ENCODE measurements at places on chromosomes 3 and 15.

DNA sequence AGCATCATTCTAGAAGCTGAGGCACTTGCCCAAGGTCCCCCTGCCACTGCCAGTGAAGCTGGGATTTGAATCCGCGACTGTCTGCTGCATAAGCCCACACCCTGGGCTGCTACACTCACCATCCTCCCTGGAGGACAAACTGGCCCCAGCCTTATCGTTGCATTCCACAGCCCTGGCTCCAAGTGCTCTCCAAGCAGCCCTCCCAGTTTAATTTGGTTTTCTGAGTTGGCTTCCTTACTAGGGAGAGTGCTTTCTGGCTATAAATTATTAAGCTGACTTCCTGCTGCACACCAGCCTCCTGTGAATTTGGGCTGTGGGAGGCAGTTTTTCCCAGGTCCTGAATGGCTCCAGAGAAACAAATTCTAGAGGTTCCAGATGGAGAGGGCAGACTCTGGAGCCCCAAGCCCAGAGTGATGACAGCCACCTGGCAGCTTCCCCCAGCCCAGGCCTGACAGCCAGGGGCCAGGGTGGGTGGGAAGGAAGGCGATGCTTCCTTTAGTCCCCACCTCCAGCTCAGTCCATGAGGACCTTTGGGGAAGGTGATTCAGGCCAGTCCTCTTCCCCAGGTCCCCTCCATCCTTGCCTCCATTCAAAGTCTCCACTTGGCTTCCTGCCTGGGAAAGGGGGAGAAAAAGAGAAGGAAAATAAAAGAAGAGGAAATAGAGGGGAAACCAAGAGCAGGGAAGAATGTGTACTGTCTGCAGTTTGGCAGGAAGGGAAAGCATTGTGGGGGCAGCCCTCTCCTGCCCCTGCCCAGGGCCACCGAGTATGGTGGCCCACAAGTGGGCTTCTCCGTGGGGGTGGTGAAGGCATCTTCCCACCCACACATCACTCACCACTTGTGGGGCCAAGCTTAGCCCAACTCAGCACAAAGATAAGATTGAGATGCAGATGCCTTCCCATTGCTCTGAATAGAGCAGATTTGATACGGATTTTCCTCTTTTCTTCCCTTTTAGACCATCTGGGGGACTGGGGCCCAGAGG lies 69.6 kb downstream of the SEMA5B start:
- no peak for DNase-seq

- peak; percentile 33 for DNase-seq
Measured at GRCh38 chr3:124812291-124813265, 74.6 kb downstream of the ITGB5 start.

DNA sequence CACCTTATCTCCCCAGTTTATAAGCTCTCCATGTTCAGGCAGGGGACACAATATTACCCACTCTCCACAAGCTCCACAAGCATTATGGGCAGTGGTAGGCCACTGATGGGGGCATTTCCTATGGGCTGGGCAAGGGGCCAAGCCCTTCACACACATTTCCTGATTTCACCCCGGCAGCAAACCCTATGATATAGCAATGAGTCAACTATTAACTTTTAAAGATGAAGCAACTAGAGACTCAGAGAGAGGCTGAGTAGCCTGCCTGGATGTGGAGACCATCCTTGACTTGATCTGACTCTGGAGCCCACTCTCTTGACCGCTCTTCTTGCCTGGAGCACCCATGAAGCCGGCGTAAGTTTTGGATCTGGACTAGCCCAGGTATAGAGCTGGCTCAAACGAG lies 27.4 kb downstream of the FOXL2NB start:
- no peak for DNase-seq

- DNase-seq, result no peak
Measured at GRCh38 chr3:33883538-33883950, 85.1 kb downstream of the PDCD6IP start.

- no peak for DNase-seq
Measured at GRCh38 chr3:169266351-169266750, 397.2 kb downstream of the MECOM start.

Measured in SW 1271 (cell line).